Activated CD4-positive, alpha-beta T cell treated with anti-CD3 and anti-CD28 coated beads, Interleukin-2, amount 50 U/mL, for 16 hours (primary cell): ENCODE measurements at places on chromosomes 1 and 21.
A peak's percentile ranks its signal among the peaks of the same experiment; 100 is the strongest.

- DNase-seq, result no peak
Measured at GRCh38 chr21:21230672-21231071, 232.5 kb downstream of the NCAM2 start.

- DNase-seq, result no peak
Measured at GRCh38 chr1:48853006-48853405, 76.3 kb upstream of the BEND5 start.

GRCh38 chr1:161989108-161989507, 34.6 kb downstream of the OLFML2B start:
- no peak for DNase-seq

GRCh38 chr1:56468518-56468917, 110.8 kb downstream of the PLPP3 start:
- DNase-seq, result no peak

DNA sequence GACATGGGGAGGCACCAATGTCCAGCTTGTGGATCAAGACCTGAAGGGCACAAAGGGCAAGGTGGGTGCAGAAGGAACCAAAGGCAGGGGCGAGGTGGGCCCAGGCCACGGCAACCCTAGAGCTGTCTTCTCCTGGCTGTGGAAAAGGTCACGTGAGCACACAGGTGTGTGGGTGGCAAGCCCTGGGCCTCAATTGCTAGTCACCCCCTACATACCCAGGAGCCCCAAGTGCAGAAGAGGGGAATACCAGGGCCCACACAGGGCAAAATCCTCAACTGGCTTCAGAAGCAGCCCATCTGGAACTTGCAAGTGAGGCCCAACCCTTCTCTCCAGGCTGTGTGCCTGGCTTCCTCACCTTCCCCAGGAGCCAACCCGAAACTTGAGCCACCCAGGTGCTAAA, 25.6 kb downstream of the ZBTB17 start:
- peak; percentile 35 for DNase-seq

DNA sequence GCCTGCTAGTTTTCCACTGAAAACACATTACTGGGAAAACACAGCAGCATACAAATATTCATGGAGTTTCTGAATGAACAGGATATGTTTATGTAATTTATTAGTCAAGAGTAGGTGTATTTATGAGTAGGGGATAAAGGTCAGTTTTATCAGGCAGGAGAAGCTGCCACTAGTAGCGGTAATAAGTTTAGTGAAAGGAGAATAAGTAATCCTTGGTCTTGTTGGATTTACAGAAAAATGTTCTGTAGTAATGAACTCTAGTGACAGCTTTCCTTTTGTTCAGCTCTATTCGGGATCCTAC, 1.2 kb downstream of the MAST2 start:
- DNase-seq, result no peak

DNA sequence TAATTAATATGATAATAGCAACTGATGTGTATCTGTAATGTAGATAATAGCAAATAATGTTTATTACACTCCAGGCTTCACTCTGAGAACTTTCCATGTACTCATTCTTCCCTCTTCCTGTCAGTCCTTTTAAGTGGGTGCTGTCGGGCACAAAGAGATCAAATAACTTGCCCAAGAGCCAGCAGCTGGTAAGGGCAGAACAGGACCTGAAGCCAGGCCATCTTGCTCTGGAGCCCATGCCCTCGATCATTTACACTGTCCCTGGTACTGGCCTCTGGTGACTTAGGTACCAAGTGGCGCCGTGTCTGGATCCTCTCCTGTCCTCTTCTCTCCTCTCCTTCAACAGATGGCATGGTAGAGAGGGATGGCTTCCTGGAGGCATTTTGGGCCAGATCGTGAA, 97.2 kb downstream of the VPS13D start:
- DNase-seq, result no peak

- DNase-seq, result no peak
Measured at GRCh38 chr1:30637183-30637980, 86.0 kb downstream of the MATN1 start.

DNA sequence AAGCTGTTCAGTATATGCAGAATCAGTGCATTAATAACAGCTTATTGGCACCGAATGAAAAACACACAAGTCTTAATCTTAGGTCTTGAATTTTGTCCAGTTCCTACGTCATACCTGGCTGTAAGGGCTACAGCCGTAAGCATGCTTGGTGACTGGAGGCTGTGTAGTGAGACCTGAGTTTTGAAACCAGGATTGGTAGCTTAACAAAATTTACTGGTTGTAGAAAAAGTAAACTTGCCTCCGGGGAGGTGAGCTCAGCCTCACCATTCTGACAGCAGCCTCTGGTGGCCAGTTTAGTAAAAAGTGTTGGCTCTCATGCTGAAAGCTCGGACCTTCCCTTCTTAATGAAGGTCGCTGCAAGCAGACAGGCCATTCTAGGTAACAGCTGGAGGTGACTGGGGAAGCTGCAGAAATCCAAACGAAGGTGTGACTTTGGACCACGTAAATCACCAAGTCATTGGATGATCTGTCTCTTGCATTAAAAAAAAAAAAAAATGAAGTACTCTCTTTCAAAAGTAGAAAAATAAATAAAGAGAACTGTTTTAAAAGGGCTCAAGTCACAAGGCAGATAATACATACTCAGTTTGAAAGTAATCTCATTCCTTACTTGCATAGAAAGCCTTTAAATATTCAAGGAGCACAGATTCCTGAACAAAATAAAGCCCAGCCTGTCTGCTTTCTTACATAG, 48.9 kb downstream of the HLCS start:
- no peak for DNase-seq
